ENCODE measurements at places on chromosomes 6 and 20. TPM values are rescaled to one million over a fixed set of nuclear protein-coding genes. Genes with fewer than 3 reads are reported as not detected.

The LSM14B gene
- total RNA-seq: 39.9 TPM

The DYNLT2 gene
- 2.0 TPM for total RNA-seq

GRCh38 chr6:41071501-41071922, 644 bp downstream of the OARD1 start:
- no peak for DNase-seq

DNA sequence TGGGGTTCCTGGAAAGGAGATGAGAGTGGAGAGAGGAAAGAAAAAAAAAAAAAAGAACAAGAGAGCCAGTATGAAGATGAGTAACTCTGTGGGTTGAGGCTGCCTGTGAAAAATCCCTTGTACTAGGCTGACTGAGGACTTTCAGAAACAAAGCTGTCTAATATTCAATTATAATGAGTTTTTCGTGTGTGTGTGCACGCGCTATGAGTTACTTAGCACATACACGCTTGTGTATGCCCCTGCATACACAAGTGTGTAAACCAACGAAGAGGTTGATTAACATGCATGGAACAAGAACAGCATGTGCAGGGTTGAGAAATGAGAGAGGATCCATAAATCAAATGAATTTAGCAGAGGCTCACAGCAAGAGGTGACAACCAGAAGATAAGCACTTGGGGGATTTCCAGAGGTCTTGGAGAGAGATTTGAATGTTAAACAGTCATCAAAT, 4.8 kb upstream of the RBPJL start:
- DNase-seq: no peak

DNA sequence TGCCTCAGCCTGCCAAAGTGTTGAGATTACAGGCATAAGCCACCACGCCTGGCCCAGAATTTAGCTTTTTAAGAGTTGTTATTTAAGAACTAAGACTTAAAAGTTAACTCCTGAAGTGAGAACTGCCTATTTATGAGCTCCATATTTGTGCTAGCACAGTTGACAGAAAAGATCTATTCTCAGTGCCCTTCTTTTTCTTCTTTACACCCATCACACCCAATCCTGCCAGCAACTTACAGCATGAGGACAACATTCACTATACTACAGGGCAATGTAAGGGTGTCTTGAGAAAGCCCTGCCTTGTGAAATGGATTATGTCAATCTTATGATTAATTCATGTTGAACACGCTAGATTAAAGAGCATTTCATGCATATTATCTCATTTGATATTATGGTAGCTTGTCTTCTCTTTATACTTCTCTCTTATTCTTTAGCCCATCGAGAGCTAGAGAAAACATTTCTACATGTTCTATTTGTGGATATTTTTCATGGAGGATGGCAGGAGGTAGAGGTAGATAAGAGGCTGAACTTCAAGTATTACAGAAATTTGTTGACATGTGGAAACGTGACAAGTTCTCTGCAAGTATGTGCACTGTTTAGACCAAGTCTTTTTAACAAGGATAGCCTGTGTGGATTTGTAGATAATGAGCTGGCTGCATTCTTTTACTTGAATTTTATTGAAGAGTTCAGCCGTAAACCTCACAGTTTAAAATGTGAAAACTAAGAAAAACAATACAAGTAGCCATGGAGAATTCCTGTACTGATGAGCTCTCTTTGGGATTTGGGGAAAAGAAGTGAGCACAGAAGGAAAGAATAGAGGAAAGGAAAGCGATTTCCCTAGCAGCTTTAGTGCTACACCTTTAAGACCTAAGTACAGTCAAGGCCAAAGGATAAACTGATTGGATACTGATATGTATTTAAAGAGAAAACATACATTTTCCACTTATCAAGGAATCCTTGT, 212.2 kb downstream of the ARHGAP18 start:
- DNase-seq: no peak

DNA sequence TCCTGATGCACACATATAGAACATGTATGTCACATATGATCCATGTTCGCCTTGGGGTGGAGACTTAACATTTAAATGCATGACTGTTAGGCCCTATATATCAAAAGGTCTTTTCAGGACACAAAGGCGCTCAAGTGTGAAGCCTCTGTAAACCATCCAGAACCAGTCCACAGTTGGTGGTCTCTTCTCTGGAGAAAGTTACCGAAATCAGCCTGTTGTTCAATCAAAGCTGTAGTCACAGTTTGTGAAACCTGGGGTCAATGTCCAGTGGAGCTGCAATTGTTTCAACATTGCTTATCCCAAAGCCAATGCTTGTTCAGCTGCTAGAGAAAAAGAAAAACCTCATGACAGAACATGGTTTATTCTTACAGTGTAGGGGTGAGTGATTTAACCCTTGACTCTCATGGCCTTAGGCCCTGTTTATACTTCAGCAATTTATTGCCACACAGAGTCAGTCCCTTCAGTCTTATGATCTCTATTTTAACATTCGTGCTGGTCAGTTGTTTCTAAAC, 193.6 kb upstream of the CST7 start:
- DNase-seq: peak; percentile 82
